ENCODE measurements at places on chromosomes 5 and 9.
A peak's percentile ranks its signal among the peaks of the same experiment; 100 is the strongest.

DNA sequence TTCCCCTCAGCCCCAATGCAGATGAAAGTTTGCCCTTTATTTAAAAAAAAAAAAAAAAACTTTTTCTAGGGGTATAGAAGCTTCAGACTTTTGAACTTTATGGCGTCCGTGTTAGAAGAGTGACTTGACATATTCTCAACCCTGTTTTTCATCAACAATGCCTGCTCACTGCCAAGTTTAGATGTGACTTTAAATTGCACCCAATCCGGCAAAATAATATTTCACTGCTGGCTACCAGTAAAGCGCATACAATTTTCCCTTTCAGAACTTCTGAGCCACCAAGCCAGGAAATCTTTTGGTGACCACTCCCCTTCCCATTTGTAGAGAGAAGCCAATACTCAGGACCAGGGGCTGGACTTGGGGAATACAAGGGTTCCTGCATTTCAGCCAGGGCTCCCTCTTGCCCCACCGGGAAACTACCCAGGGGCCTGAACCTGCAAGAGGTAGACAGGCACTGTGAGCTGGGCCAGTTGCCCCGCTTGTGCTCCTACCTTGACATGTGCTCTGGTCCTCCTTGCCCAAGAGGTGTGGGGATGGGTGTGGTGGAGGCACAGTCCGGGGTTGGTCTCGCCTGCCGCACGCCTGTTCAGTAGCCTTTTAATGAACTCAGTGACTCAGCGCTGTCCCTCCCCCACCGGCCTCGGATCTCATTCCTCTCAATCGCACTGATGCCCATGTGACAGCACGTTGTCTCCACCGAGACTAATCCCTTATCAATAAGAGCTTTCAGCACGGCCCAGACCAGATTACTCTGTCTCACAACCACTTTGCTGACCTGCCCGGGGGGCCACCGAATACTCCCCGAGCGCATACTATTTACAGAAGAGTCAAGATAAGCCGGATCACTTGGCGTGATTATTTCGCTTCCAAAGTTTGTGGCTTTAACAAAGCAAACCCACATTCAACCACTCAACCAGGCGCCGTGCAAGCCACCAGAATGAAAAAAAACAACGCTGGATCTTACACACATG is 226.4 kb downstream of the DCP2 start:
- no peak for DNase-seq

- DNase-seq: no peak
Observed at GRCh38 chr9:113964495-113965170, 88.5 kb downstream of the ZNF618 start.

DNA sequence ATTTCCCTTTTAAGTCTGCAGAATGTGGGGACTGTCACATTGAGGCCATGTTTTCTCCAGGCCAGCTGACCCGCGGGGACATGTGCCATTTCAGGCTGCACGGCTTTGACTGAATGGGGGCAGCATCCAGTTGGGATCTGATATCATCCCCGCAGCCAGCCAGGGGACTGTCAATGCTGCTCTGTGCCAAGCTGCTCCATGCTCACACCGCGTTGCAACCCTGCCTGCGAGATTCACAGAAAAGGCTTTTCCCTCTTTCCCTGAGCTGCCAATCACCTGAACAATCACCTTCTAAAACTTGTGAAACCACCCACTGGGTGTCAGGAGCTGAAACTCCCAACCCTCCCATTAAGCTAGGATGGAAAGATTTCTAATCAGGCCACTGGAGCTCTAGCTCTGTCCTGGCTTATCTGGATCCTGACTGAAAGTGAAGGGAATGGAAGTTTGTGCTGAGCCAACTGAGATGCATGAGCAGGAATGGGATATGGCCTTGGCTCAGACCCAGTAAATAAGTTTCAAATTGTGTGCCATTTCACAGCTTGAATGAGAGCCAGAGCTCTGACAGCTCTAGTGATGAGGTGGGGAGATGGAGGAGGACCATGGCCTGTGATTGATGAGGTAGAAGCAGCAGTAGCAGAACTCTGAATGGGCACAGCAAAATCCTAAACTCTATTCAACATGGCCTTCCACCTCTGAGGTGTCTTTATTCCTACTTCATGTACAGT is 34.5 kb upstream of the ZNF366 start:
- no peak for DNase-seq

DNA sequence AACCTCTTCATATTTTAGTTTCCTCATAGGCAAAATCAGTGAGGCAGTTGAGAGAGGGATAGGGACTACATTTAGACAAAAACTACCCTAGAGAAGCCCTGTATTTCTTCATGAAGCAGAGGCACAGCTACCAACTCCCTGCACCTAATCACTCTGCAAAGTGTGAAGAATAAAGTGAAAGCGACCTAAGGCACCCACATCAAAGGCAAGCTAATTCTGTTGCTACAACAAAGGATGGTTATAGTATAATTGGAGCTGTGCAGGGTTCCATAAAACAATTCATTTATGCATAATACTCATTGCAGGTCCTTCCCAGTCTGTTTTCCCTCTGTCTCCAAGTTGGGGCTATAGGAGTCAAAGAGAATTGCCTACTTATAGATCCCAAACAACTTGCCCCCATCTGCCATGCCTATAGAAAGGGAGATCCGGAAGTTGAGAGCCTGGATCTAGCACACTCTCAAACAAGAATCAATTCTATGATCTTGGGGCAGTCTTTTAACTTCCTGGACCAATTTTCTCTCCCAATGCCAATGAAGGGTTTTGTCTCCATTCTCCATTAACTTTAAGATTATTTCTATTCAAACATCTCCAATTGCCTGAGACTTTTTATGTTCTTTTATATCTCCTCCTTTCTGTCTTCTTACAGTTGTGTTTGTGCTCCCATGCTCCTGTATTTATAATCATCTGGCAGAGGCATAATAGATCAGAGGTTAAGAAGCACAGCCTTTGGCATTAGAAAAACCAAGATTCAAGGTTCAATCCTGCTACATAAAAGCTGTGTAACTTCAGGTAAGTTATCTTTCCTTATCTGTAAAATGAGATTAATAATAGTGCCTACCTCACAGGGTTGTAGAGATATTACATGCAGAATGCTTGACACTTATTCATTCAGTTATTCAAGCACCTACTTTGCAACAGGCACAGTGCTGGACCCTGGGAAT is 56.0 kb upstream of the PTGER4 start:
- DNase-seq: peak; percentile 64

DNA sequence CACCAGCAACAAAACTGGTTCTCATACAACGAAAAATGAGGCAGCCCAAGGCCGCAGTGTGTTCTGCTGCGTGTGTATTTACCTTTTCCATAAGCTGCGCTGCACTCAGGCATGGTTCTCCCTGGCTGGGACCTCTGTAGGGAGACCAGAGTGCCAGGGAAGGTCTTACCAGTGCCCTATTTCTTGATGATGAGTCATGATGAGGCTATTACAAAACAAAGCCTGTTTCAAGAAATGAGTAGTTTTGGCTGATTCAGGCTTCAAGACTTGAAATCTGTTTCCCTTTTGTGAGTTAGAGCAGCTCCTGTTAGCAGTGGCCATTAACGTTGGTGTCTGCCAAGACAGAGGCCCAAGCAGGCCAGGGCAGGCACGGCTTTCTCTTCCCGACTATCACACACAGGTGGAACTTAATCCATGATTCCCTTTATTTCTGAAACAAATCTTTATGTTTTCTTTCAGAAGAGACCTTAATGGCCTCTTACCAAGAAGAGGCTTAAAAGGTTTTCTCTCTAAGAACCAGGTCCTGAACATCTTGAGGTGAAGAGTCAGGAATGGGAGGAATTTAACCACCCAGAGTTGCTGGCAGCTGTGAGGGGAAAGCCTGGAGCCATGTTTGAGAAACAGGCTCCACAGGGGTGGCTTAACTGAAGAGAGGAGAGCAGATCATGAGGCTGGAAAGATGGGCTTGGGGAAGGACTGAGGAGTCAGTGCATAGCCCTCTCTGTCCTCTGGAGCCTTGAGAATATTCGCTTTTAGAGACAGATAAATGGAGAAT is 41.4 kb upstream of the TIFAB start:
- no peak for DNase-seq

DNA sequence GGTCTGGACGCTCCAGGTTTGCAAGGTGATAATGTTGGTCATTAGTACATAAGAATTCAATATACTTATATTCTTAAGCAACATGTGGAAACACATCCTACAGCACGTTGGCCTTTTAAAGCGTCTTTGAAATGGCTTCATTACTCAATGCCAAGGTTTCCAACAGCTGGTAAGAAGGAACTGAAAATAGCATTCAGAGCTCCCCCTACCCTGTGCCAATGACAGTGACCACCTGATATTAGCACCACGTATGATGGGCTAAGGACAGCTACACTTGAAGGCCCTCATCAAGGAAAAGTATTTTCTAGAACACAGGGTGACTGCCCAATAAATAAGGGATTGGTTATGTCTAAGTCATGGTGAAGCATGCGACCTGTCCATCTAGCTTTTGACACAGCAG is 9.9 kb downstream of the ZNF622 start:
- no peak for DNase-seq

GRCh38 chr5:148831590-148832565 is 5.5 kb downstream of the ADRB2 start:
- no peak for DNase-seq

GRCh38 chr9:93057042-93057702 is 1.3 kb upstream of the SUSD3 start:
- no peak for DNase-seq

DNA sequence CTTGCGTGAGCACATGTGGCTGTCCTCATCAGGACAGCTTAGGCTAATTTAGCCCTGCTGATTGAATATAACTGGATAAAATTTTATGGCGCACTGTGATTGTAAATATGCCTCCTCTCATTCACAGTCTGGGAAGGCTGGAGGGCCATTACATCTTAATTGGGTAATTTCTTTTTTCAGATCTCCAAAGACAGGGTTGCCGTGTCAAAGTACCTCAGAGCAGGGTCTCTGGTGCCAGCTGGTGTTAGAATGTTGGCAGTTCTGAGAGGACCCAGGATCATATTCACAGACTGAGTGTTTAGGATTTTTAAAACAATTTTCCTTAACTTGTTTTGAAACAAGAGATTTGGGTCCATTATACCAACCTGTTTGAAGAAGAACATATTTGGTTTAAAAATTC is 455.7 kb upstream of the TLE4 start:
- no peak for DNase-seq

- peak; percentile 56 for DNase-seq
Observed at GRCh38 chr5:1737790-1738405, 61.7 kb downstream of the MRPL36 start.

GRCh38 chr9:36873247-36873875 is 160.7 kb downstream of the PAX5 start:
- DNase-seq: peak; percentile 66

- no peak for DNase-seq
Observed at GRCh38 chr5:71945436-71945835, 161.8 kb upstream of the MAP1B start.

DNA sequence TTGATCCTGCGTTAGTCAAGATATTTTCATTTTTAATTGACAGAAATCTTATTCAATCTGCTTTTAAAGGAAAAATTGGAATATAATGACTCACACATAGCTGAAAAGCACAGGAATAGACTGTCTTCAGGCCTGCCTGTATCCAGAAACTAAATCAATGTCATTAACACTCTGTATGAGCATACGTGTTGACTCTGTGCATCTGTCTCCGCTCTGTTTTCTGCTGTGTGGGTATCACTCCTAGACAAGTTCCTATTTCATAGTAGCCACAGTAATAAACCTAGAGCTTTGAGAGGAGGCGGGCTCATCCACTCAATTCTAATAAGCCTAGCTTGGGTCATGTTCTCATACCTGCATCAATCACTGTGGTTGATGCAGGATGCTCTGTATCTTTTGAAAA is 267.6 kb downstream of the KCTD16 start:
- no peak for DNase-seq

Data from CD4-positive, alpha-beta T cell treated with Interleukin-12 subunit alpha and Interleukin-12 subunit beta, for 1 hour (primary cell).